ENCODE measurements at places on chromosomes 6 and 20.

GRCh38 chr6:151729829-151730495 is 77.5 kb upstream of the ESR1 start:
- no peak for DNase-seq

DNA sequence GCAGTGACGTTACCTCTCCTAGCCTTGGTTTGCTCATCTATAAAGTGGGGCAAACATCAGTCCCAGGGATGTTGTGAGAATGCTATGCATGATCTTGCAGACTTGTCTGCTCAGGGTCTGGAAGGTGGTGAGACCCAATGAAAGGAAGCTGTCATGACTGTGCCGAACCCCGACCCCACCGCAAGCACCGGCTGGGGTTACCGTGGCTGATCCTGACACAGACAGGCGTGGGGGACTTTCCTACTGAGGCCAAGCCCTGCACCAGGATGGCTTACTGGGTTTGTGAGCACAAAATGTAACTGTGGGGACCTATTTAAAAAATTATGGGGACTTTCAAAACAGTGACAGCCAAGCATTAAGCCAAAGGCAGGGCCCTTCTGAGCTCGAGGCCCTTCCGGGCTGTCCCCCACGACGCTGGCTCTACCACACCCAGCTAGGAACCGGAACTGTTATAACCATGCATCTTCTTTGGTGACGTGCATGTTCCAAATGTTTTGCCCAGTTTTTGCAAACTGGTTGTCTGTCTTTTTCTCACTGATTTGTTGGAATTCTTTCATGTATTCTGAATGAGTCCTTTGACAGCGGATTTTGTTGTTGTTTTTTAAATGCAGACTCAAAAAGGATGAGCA is 76.6 kb upstream of the PMEPA1 start:
- no peak for DNase-seq

DNA sequence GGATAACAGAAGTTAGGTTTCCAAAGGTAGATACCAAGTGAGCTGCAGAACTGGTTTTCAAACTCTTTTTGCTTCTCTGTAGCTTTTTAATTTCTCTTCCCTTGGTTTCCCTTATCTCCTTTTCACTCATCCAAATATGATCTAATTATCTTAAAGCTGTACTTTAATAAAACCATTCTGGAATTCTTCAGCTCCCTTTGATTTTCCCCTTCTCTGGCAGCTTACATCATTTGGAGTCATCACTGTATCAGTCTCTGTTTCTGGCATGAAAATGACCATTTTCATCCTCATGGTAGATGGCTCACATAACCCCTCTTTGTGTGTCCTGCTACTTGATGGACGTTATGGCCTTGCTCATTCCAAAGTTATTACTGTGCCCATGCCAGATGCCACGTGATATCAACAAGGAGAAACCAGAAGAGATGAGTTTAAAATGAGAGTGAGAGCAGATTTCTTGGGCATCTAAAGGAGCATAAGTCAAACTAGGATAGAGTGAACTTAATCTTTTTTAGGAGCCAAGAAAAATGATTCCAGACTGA is 620.2 kb downstream of the QKI start:
- no peak for DNase-seq

GRCh38 chr20:13102694-13103093 is 93.9 kb downstream of the SPTLC3 start:
- no peak for DNase-seq

DNA sequence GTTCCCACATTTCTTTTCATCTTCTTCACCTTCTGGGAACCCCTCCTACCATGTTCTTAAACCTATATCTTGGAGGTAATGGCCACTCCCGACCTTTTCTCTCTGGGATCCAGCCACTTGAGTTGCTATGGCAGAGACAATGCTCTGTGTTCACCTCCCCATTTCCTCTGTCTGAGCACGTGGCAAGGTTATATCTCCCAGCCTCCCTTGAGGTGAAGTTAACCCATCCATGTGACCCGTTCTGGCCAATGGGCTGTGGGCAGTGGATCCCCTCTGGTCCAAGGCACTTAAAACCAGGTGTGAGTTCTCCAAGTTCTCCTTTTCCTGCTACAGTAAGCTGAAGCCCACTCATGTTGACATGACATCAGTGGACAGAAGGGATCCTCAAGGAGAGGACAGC is 261.4 kb downstream of the LRFN2 start:
- no peak for DNase-seq

- no peak for DNase-seq
Observed at GRCh38 chr6:37792457-37793033, 27.0 kb upstream of the ZFAND3 start.

GRCh38 chr20:40335437-40335836 is 353.6 kb downstream of the MAFB start:
- DNase-seq: no peak

- DNase-seq: no peak
Observed at GRCh38 chr20:32163951-32164350, 43.6 kb downstream of the PLAGL2 start.

GRCh38 chr6:157760589-157761330 is 62.3 kb upstream of the SNX9 start:
- no peak for DNase-seq

GRCh38 chr6:45626087-45626891 is 248.6 kb upstream of the SUPT3H start:
- no peak for DNase-seq

GRCh38 chr20:57593134-57593886 is 26.9 kb downstream of the ZBP1 start:
- no peak for DNase-seq

DNA sequence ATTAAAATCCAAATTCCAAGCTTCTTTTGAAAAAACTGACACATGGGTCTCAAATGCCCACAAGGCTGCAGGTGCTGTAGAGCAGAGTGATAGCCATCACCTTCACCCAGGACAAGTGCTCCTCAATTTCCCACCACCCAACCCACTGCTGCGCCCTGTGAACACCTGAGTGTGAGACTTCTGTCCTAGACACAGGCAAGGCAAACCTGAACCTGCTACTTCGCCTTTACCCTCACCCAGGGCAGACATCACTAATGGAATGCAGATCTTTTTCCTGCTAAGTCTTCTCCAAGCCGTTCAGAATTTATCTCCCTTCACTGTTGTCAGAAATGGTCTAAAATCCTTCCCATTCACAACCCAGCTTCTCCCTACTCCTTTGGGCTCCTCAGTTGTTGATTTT is 65.9 kb downstream of the PREX1 start:
- DNase-seq: no peak

DNA sequence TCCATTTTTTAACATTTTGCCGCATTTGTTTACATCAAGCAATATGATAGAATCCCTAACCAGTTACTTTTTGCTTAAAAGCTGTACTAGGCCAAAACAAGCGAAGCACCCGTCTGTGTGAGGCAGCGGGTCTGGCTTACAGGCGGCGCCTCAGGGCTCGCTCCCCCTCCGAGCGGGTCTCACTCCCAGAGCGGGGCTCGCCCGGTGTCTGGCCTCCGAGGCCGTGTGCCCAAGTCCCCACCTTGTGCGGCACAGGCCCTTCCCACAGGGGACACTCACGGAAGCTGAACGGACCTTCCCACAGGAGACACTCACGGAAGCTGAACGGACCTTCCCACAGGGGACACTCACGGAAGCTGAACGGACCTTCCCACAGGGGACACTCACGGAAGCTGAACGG is 23.4 kb downstream of the ZBTB46 start:
- no peak for DNase-seq

DNA sequence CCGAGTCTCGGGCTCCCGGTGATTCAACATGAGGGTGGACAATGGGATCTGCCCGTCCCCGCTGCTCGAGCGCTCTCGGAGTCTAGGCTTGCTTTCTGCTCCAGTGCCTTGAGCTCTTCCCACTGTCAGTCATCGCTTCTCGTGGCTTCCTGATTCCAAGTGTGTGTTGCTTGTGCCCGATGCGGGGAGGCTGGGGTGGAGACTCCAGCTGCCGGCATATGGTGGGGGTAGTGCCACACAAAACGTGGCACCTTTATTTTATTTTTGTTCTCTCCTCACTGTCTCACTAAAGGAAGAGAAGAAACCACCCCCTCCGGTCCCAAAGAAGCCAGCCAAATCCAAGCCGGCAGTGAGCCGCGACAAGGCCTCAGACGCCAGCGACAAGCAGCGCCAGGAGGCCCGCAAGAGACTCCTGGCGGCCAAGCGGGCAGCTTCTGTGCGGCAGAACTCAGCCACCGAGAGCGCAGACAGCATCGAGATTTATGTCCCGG is 14.8 kb upstream of the MYL9 start:
- DNase-seq: no peak

- no peak for DNase-seq
Observed at GRCh38 chr6:168962886-168963285, 290.8 kb downstream of the THBS2 start.

DNA sequence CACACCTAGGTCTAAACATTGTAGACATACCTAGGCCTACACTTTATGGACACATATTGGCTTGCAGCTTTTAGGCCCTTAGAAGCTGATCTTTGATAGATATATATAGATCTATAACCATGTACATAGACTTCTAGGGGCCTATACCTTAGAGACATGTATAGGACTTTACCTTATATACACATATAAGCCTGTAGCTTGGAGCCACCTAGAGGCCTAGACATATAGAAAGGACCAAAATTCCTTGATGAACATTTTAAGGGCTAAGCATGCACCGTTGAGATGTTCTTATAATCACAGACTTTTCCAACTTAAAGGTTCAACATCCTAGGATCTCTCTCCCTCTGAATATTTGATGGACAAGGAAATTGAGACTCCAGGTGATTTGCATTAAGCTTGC is 371.7 kb upstream of the SASH1 start:
- DNase-seq: no peak

- no peak for DNase-seq
Observed at GRCh38 chr6:76792394-76792793, 670.9 kb downstream of the HTR1B start.

GRCh38 chr6:17442196-17442595 is 48.8 kb downstream of the CAP2 start:
- DNase-seq: no peak

- no peak for DNase-seq
Observed at GRCh38 chr6:42148058-42148457, 5.6 kb upstream of the C6orf132 start.

GRCh38 chr6:125974214-125974866 is 12.0 kb upstream of the TRMT11 start:
- DNase-seq: peak; percentile 26

GRCh38 chr6:34546551-34547321 is 9.4 kb downstream of the SPDEF start:
- DNase-seq: peak; percentile 49

- no peak for DNase-seq
Observed at GRCh38 chr6:24949020-24949569, 13.3 kb upstream of the RIPOR2 start.

DNA sequence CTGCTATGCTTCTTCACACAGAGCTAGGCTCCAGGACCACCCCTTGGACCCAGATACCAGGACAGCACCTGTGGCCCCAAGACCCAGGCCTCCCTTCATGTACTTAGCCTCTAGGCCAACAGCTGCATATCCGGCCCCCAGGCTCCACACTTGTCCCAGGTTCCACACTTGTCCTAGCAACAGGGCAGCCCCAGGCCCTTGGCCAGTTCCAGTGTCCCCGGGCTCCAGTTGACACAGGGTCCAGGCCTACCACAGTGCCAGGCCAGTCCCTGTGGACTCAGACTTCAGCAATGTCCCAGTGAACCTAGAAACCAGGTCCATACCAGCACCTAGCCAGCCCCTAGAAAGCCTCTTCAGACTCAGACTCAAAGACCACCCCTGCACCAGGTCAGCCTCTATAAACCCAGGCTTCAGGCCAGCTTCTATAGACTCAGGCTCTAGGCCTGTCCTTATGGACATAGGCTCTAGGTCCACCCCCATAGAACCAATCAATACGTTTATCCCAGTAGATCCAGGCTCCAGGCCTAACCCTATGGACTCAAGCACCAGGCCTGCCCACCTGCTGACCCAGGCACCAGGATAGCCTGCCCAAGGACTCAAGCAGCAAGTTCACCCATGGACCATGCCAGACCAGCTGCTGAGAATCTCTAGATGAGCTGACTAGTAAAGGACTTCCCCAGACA is 46.3 kb downstream of the RCAN2 start:
- no peak for DNase-seq

GRCh38 chr6:71220466-71220865 is 68.1 kb upstream of the OGFRL1 start:
- DNase-seq: no peak

DNA sequence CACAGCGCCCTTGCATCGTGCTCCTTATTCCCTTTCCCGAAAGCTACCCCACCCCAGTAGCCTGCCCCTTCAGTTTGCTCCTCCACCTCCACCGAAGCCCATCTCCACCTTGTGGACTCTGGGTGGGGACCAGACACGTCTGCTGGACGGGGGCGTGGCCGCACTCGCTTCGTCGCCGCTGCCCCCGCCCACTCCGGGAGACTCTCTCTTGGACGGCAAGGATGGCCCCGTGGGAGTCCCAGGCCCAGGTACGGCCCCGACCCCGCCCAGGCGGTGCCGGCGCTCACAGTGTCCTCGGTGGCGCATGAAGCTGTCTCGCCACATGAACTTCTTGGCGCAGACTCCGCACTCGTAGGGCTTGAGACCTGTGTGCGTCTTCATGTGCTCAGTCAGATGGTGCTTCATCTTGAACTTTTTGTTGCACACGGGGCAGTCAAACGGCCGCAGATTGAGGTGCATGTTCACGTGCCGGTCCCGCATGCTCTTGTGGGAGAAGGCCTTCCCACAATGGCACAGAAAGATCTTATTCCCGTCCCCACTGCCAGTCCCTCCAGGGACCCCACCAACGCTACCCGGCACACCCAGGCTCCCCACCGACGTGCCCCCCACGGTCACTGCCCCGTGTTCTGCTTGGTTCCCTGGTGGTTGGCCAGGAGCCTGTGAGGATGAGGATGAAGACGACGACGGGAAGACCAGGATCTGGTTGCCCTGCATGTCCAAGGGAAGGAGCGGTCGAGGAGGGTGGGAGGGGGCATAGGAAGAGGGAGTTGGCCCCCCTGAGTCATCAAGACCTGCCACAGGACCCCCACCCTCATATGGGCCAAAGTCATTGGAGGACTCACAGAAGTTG is 1.3 kb upstream of the TAPBP start:
- no peak for DNase-seq

- no peak for DNase-seq
Observed at GRCh38 chr6:42099340-42100028, 42.9 kb downstream of the C6orf132 start.

GRCh38 chr6:126535595-126535994 is 195.7 kb downstream of the CENPW start:
- no peak for DNase-seq

- DNase-seq: no peak
Observed at GRCh38 chr20:54608039-54608745, 132.8 kb downstream of the DOK5 start.

Data from SHP77 treated with DMSO at 0.1 percent for 48 hours (cell line).